ENCODE measurements at places on chromosomes 16 and 17. TPM values are rescaled to one million over a fixed set of nuclear protein-coding genes. Genes with fewer than 3 reads are reported as not detected.

Gene ARHGDIG
- 11.3 TPM for total RNA-seq

DNA sequence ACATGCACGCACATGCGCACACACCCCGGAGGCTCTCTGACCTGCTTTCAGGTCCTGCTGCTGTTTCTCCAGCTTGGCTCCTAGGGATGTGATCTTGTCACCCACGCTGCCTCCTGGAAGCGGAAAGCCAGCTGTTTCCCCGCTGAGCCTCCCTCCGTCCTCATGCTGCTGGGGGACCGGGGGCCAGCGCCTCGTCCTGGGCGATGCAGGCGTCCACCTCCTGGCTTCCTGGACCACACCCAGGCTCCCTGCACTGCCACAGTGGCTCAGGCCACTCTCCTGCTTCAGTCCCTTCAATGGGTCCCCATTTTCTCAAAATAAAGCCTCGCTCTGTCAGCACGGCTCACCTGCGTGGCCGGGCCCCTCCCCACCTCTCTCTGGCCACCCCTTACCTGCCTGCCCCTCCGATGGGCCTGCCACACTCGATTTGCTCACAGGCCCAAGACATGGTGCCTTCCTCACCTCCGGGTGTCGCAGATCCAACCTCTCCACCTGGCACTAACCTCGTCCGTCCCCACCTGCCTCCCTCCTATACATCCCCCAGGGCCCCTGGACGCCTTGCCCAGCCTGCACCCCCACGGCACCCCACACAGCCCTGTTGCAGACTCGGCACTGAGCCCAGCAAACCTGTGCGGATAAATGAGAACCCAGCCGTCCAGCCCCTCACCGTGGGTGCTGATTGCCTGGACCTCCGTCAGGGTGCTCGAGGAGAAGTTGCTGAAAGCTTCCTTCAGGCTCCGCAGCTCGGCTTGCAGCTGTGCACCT is 6.6 kb downstream of the ASGR2 start:
- DNase-seq, result no peak

DNA sequence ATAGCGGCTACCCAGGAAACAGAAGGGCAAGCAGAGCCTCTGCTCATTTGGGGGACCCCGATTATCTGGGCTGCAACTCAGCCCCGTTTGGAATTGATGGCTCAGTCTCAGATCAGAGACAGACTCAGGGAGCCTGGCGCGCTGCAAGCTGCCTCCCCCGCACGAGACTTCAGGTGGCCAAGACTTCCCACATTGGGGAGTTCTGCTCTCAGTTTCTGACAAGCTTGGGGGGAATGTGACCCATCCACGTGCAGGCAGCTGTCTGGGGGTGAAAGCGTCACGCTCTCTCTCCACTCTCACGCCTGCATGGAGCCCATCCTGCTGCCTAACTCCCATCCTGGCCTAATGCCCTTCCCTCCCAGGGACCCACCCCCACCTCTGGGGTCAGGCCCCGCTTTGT is 157.6 kb upstream of the GSE1 start:
- DNase-seq, result no peak

DNA sequence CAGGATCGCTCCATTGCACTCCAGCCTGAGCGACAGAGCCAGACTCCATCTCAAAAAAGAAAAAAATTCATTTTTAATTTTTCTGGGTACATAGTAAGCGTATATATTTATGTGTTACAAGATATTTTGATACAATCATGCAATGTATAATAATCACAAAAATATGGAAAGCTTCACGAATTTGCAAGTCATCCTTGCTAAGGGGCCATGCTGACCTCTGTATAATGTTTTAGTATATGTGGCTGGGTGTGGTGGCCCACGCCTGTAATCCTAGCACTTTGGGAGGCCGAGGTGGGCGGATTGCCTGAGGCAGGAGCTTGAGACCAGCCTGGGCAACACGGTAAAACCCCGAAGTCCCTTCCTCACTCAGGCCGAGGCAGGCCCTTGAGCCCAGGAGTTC is 16.9 kb downstream of the FBRS start:
- no peak for DNase-seq

GRCh38 chr16:15906439-15906838 is 18.0 kb upstream of the CEP20 start:
- DNase-seq, result no peak

Gene TBC1D3
- not detected for total RNA-seq

Gene C17orf113
- 0.71 TPM for total RNA-seq

DNA sequence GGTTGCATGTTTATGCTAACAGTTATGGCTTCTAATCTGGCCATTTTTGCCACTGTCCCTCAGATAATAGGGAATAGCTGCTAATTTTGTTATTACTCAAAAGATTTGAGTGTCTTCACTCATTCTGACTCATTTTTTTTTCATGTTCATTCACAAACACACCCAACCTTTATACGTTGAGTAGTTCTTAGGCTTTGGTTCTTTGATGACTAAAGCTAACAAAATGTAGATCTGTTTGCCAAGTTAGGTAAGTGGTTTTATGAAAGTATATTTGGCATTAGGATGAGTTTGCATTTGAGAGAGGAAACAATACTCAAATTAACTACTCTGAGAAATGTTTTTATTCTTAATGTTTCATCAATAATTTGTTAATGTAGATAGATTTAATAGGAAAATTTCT is 3.6 kb downstream of the MAP2K4 start:
- DNase-seq, result no peak

Gene CRHR1
- total RNA-seq, result not detected

DNA sequence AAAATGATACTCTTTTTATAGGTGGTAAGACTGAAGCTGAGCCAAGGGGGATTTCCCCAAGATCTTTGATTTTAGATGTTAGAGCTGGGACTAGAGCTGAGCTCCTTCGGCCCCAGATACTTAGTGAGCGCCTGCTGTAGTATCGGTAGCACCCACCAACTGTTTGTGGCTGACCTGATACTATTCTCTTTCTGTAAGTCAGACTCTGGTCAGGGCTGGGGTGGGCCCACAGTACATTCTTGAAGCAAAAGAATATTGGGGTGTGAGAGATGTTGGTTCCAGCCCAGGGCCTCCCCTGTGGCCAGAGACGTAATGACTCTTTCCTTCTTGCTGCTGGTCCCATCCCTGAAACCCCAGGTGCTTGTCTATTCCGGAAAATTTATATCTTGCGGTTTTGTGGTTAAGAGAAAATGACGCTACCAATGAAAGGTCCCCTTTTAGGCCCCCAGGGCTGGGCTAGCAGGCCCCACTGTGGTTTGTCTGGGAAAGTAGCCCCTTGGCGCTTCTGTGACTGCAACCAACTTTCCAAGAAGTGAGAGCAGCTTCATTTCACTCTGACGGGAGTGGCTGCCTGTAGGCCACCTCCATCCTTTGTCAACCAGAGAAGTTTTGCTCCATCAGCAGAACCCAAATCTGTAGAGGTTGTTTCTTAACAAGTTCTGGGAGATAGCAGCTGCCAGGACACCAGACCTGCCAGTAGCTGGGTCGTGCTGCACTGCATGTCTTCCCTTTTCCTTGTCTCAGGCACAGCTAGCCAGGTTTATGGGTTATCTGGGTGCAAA is 86.4 kb upstream of the LGALS9 start:
- peak; percentile 35 for DNase-seq

Gene SHISA6
- not detected for total RNA-seq

- DNase-seq, result no peak
Measured at GRCh38 chr17:63113167-63113566, 147.1 kb downstream of the TANC2 start.

DNA sequence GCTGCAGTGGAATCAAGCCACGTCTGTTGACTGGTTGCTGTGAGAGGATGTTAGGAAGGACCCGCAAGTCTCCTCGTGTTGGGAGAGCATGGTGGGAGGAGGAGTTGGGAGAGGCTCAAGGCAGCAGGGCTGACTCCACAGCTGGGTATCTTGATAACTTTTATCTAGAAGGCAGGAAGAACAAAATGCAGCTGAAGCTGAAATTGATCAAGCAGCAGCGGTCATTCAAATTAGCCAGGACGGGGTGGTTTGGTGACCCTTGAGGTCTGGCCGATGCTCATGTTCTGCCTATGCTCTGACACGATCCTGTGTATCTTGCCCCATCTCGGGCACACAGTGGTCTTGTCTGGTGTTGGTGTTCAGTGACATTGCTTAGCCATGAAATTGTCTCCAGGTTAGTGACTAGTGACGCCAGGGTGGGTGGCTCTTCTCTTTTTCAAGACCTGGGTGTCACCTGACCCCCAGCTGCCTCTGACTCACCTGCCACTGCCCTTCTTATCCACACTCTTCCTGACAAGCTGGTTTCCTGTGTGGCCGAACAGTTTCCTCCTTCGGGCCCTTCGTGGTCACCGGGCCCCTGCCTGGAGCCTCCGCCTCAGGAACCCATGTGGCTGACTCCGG is 19.1 kb downstream of the NPTX1 start:
- DNase-seq, result peak; percentile 5

Gene HCRT
- not detected for total RNA-seq

- no peak for DNase-seq
Measured at GRCh38 chr17:68867759-68868516, 87.3 kb downstream of the ABCA8 start.

Gene C16orf92
- not detected for total RNA-seq

Gene KRTAP2-1
- total RNA-seq, result not detected

DNA sequence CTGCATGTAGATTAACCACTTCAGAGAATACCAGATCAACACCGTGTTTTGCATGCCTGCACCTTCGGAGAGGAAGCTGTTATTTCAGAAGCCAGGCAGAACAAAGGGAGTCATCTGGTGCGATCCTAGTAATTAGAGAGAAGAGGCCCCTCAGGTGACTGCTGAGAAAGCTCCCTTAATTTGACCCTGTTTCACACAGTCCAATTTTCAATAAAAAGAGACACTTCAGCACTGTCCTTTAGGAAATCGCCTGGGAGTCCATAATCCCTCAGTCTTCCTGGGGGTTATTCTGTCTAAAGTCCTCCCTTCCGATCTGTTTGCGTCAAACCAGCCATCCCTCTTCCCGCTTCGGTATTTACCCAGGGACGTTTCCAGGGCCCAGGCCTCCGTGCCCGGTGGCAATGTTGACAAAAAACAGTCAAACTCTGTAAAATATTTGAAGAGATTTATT is 23.4 kb upstream of the TNRC6C start:
- no peak for DNase-seq

- DNase-seq, result no peak
Measured at GRCh38 chr17:72472106-72472505, 351.3 kb downstream of the SOX9 start.

DNA sequence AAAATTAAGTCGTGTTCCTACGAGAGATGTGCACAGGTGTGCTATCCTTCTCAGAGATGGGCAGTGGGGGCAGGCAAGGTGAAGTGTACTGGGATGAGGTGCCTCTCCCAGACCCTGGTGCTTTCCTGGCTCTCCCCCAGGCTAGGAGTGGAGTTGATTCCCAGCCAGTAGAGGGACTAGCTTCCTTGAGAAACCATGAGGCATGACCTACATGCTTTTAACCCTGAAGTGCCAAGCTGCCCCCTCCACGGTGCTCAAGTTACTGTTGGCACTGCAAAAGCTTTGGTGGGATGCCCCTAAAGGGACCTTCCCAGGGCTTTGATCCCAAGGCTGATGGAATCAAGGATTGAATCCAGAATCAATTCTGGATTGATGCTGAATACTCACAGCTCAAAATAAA is 47.0 kb upstream of the SREBF1 start:
- DNase-seq, result peak; percentile 8

DNA sequence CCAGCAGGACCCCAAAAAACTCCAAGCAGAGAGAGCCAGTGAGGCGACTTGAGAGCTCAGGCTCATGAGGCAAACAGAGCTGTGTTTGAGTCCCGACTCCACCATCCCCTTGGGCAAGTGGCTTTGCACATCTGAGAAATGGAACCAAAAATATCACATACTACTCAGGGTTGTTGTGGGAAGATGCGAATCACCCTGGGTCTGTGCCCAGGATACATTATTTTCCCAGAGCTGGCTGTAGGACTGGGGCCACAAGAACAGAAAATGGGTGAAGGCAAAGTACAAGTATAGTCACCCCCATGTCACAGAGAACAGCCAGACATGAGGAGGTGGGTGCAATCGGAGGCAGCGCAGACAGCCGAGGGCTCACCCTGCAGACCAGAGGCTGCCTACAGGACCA is 127.3 kb downstream of the GAS7 start:
- no peak for DNase-seq

Gene ZNF205
- 6.4 TPM for total RNA-seq

DNA sequence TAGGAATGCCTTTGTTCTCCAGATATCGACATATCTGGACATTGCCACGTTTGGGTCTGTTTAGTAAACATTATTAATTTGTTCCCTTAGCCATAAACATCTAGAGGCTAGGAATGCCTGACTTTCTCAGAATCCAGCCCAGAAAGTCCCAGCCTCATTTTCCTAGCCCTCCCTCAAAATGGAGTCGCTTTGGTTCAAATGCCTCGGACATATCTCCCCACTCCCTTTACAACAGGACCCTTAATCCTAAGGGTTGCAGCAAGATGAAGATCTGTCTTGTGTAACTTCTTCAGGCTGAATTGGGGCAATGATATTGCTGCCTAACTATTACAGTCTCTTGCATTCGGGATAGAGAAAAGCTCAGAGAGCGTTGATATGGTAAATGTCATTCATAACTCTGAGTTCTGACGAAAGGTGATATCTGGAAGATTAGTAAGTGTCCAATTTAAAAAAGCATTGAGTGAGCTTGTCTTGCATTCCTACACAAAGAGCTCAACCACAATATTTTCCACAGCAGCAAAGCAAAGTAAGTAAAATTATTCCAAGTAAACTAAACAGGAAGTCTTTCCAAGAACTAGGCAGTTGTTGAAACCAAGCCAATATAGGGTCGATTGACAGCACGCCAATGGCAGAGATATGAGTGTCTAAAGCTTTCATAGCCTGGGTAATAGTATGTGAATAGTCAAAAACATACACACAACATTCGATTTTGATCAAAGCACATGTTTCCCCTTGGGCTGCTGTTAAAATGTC is 46.0 kb upstream of the ARL4D start:
- no peak for DNase-seq

Gene GCGR
- total RNA-seq, result not detected

Gene NLRP1
- 12.3 TPM for total RNA-seq

Gene C16orf96
- total RNA-seq, result 0.09 TPM

- DNase-seq, result peak; percentile 72
Measured at GRCh38 chr16:48353565-48354163, 31.5 kb downstream of the SIAH1 start.

- DNase-seq, result no peak
Measured at GRCh38 chr16:87493608-87494280, 920 bp upstream of the ZCCHC14 start.

Gene KRT33A
- not detected for total RNA-seq

DNA sequence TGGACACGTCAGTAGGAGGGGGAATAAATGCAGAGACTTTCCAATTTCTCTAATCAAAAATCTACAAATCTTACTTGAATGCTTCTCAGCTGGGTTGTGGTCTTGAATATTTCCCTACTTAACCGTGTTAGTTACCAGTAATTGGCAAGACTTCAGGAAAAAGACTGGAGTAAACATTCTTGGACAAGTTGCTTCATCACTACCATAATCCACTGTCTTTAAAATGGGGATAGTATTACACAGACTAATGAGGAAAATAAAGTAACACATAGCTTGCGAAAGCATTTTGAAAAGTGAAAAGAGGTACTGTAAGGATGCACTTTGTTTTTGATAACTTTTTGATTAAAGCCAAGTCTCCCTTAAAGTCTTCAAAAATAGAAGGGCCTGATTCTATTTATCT is 18.4 kb downstream of the MYH1 start:
- DNase-seq, result no peak
